Hepatocyte (in vitro differentiated cells): ENCODE measurements at places on chromosomes 6 and 20. TPM values are rescaled to one million over a fixed set of nuclear protein-coding genes. Genes with fewer than 3 reads are reported as not detected.

Gene CCR6
- 0.70 and 1.7 TPM in 2 replicates for polyA plus RNA-seq

GRCh38 chr6:25476126-25476525, 175.9 kb upstream of the SCGN start:
- no peaks in the 10 kb centered on the region for H3K27me3 ChIP-seq
- no peak overlapping the region for H3K27ac ChIP-seq
- DNase-seq, result no peak
- no peaks in the 10 kb centered on the region for H3K36me3 ChIP-seq
- H3K4me1 ChIP-seq, result no peaks in the 10 kb centered on the region

GRCh38 chr6:30810813-30811339, 66.5 kb upstream of the IER3 start:
- H3K4me1 ChIP-seq, result peaks cover 16% of the 10 kb centered on the region
- no peak overlapping the region for H3K4me3 ChIP-seq
- H3K36me3 ChIP-seq, result no peaks in the 10 kb centered on the region
- DNase-seq, result peak; percentile 51
- H3K27ac ChIP-seq, result peak overlapping the region; percentile 52

Gene LAMA4
- 8.4 and 14.1 TPM in 2 replicates for polyA plus RNA-seq

DNA sequence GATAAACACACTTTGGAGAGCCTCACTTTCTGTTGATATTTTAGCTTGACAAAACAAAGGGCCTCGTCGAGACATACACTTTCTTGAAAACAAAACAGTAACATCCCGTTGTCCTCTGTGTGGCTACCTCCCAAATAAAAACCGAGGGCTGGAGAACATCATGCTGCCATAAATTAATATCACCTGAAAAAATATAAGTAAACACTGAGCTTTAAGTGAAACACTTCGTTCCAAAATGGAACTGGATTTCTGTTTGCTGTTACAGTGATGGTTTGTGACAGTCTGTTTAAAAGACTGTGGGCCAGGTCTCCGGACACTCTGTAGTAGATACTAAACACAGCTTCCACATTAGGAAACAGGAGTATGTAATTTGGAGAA, 187.2 kb downstream of the SMOC2 start:
- DNase-seq, result no peak
- no peak overlapping the region for H3K27ac ChIP-seq
- H3K27me3 ChIP-seq, result no peaks in the 10 kb centered on the region
- no peaks in the 10 kb centered on the region for H3K36me3 ChIP-seq

Gene XKR7
- polyA plus RNA-seq, result not detected in 2 replicates

DNA sequence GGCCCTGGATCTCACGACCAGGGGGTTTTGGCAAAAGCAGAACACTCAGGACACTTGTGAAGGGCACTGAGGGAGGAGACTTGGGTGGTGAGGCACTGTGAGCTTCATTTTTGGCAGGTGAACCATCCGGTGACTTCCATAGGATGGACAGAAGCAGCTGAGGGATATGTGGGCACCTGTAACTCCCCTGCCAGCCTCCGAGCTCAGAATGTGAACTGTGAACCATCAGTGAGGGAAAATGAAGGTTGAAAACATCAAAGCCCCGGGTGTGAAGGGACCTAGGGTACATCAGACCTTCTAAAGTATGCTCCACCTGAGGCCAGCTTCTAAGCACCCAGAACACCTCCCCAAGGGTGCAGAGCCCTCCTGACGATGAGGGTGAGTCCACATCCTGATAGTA, 53.2 kb downstream of the FAXC start:
- H3K36me3 ChIP-seq, result no peaks in the 10 kb centered on the region
- H3K27ac ChIP-seq, result no peak overlapping the region
- H3K27me3 ChIP-seq, result no peaks in the 10 kb centered on the region
- DNase-seq, result no peak

DNA sequence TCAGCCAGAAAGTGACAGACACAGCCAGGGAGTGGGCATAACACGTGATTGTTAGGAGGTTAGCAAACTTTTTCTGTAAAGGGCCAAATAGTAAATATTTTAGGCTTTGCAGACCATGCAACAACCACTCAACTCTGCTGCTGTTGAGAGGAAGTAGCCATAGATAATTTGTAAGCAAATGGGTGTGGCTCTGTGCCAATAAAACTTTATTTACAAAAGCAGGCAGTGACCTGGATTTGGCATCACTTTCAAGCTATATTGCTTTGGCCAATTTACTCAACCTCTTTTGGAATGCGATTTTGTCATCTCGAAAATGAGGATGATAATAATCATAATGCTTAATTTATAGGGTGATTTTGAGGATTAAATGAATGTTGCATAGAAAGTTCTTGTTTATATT, 152.6 kb downstream of the TSHZ2 start:
- H3K4me1 ChIP-seq, result no peaks in the 10 kb centered on the region
- no peak overlapping the region for H3K4me3 ChIP-seq

- peaks cover 38% of the 10 kb centered on the region for H3K4me1 ChIP-seq
- no peaks in the 10 kb centered on the region for H3K27me3 ChIP-seq
- no peak for DNase-seq
- no peak overlapping the region for H3K4me3 ChIP-seq
Observed at GRCh38 chr6:130931683-130932082, 104.5 kb downstream of the SMLR1 start.

Gene SLC16A10
- 17.4 and 19.9 TPM in 2 replicates for polyA plus RNA-seq

DNA sequence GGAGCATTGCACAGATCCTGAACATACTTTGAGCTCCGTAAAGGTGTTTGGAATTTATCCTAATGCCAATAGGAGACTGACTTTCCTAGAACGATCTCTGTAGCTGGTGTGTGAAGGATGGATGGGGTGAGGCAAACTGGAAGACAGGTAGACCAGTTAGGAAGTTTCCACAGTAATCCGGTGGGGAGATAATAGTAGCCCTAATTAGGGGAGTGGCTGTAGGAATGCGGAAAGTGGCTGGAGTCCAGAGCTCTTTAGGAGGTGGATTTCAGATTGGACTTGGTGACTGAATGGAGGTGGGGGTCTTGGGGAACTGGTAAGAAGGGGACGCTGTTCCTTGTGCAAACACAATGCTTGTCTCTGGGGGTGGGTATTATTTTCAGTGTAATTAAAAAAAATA, 146.3 kb downstream of the SOX4 start:
- no peak overlapping the region for H3K4me3 ChIP-seq
- H3K4me1 ChIP-seq, result peaks cover 23% of the 10 kb centered on the region
- no peak for DNase-seq
- no peak overlapping the region for H3K27ac ChIP-seq
- H3K36me3 ChIP-seq, result no peaks in the 10 kb centered on the region
- no peaks in the 10 kb centered on the region for H3K27me3 ChIP-seq

Gene TRIM40
- polyA plus RNA-seq, result 0.34 and 2.2 TPM in 2 replicates

DNA sequence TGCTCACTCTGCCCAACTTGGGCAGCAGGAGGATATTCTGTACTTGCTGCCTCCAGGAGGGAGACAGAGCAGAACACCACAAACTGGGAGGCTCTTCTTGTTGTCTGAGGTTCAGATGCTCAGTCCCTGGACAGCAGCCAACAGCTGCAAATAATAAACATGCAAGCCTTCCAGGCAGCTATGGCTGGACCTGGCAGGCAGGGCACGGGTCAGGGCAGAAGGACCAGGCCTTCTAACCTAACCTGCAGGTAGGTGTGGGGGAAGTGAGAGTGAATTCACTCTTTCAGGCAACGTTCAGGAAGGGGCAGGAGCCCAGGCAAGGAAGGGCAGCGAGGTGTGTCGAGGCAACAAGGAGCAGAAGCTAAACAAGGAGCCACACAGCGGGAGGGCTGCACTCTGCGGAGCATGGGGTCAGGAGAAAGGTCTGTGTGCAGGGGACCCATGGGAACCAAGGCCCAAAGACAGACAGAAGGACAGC, 31.5 kb downstream of the NINL start:
- H3K27me3 ChIP-seq, result no peaks in the 10 kb centered on the region
- no peaks in the 10 kb centered on the region for H3K36me3 ChIP-seq
- peaks cover 50% of the 10 kb centered on the region for H3K4me1 ChIP-seq
- peak overlapping the region; percentile 92 for H3K27ac ChIP-seq

DNA sequence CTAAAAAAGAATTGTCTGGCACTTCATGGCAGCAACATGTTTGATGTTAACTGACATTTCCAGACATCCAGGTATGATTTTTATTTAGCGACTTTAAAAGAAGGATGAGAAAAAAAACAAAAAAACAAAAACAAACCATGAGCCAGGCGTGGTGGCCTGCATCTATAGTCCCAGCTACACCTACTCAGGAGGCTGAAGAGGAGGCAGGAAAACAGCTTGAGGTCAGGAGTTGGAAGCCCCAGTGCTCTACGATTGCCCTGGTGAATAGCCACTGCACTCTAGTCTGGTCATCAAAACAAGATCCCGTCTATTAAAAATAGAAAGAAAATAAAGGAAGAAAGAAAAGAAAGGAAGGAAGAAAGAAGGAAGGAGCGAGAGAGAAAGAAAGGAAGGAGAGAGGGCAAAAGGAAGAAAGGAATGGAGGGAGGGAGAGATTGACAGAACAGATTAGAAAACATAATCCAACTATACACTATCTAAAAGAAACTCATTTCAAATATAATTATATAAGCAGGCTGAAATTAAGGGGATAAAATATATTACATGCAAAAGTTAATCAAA, 141.6 kb downstream of the TRIM27 start:
- H3K27me3 ChIP-seq, result peaks cover 97% of the 10 kb centered on the region
- DNase-seq, result no peak
- H3K27ac ChIP-seq, result no peak overlapping the region
- no peak overlapping the region for H3K4me3 ChIP-seq
- H3K36me3 ChIP-seq, result no peaks in the 10 kb centered on the region

DNA sequence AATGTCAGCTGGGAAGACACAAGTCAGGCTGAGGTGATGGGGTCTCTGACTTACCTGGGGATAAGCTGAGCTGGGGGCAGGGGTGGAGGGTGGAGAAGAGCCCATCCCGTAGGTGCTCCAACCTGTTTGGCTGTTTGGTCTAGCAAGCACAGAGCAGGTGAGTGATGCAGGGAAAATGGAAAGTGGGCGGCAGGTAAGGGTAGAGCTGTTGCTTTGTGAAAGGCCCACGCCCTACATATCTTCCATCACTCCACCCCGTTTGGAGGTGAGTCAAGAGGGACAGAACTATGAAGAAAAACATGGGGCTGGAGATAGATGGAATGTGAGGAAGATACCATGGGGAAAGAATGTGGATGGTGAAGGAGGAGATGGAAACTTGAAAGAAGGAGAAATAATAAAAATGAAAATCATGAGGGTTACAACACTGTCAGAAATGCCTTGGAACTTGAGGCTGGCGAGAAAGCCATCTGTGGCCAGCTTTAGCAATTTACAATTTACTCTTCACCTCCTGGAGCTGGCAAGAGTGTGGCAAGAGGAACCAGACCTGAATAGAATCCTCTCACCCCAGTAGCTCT, 1.3 kb downstream of the LY6G6C start:
- H3K27ac ChIP-seq, result no peak overlapping the region
- no peaks in the 10 kb centered on the region for H3K27me3 ChIP-seq
- H3K4me3 ChIP-seq, result no peak overlapping the region

Gene NFKBIL1
- 25.0 and 30.3 TPM in 2 replicates for polyA plus RNA-seq

DNA sequence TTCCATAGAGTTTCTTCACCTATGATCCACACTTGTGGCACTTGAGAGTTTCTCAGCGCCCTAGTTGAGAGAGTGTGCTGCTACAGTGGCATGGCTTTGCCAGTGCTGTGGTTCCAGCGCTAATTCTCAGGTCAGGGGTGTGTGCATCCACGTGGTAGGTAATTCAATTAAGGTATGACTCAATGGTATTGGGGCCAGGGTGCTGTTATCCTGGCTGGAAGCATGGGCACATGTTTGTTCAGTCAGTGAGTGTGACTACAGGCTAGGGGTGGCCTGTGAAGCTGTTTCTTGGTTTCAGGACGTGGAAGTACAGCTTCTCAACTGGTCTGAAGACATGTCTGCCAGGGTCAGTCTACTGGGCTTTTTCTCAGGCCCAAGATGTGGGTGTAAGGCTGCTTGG, 3.0 kb upstream of the SEMG2 start:
- DNase-seq, result no peak
- no peaks in the 10 kb centered on the region for H3K36me3 ChIP-seq
- no peak overlapping the region for H3K27ac ChIP-seq
- H3K4me3 ChIP-seq, result no peak overlapping the region
- H3K27me3 ChIP-seq, result peaks cover 11% of the 10 kb centered on the region
- H3K4me1 ChIP-seq, result no peaks in the 10 kb centered on the region

Gene EPB41L1
- 21.4 and 25.2 TPM in 2 replicates for polyA plus RNA-seq

DNA sequence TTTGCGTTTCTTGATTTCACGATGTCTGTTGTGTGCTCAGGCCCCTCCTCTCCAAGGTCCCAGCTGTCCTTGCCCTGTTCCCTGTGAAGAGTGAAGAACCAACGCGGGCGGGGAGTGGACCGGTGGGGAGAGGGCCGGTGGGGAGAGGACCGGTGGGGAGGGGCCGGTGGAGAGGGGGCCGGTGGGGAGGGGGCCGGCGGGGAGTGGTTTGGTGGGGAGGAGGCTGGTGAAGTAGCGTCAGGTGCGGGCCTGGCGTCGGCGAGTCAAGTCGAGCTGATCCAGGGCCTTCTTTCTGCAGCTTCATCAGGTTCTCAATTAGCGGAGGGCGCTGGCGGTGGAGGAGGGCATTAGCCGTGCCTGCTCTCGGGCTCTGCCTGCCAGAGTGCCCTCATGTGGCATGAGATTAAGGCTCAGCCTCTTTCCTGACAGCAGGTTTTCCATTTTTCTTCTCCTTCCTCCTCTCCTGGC, 21.2 kb upstream of the BHLHE23 start:
- H3K27me3 ChIP-seq, result peaks cover 43% of the 10 kb centered on the region
- no peak overlapping the region for H3K4me3 ChIP-seq
- no peak overlapping the region for H3K27ac ChIP-seq
- DNase-seq, result no peak
- no peaks in the 10 kb centered on the region for H3K36me3 ChIP-seq

DNA sequence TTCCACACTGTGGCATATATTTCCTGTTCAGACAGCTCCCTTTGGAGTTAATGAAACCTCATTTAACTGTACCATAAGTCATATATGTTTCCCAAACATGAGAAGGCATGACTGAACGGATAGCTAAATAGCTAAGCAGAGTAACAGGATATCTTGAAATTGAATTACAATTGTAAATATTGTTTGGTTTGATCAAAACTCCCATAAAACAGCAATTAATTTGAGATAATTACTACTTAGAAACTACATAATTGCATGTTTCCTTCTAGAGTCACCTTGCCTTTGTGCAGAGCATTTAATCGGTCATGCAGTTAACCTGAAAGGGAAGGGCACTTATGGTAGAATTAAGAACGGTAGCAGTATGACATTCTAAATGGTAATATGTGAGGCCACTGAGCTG, 179.0 kb upstream of the MAP3K7 start:
- no peaks in the 10 kb centered on the region for H3K4me1 ChIP-seq
- H3K27ac ChIP-seq, result no peak overlapping the region
- DNase-seq, result no peak
- H3K27me3 ChIP-seq, result no peaks in the 10 kb centered on the region
- H3K36me3 ChIP-seq, result no peaks in the 10 kb centered on the region

Gene GGTLC1
- not detected in 2 replicates for polyA plus RNA-seq

- no peaks in the 10 kb centered on the region for H3K36me3 ChIP-seq
- peak overlapping the region; percentile 2 for H3K27ac ChIP-seq
- DNase-seq, result peak; percentile 16
- H3K4me1 ChIP-seq, result peaks cover 4% of the 10 kb centered on the region
Observed at GRCh38 chr6:77880501-77880900, 227.7 kb downstream of the MEI4 start.
